ENCODE measurements at places on chromosomes 16 and 17. TPM values are rescaled to one million over a fixed set of nuclear protein-coding genes. Genes with fewer than 3 reads are reported as not detected.

GRCh38 chr16:67027046-67027445 lies 1.9 kb upstream of the CBFB start:
- peaks cover 35% of the 10 kb centered on the region for H3K36me3 ChIP-seq
- DNase-seq = no peak
- H3K27me3 ChIP-seq = no peaks in the 10 kb centered on the region
- H3K27ac ChIP-seq = no peak overlapping the region
- H3K4me3 ChIP-seq = no peak overlapping the region
- H3K4me1 ChIP-seq = peaks cover 39% of the 10 kb centered on the region

Gene MMP25
- 0.27 TPM for total RNA-seq

DNA sequence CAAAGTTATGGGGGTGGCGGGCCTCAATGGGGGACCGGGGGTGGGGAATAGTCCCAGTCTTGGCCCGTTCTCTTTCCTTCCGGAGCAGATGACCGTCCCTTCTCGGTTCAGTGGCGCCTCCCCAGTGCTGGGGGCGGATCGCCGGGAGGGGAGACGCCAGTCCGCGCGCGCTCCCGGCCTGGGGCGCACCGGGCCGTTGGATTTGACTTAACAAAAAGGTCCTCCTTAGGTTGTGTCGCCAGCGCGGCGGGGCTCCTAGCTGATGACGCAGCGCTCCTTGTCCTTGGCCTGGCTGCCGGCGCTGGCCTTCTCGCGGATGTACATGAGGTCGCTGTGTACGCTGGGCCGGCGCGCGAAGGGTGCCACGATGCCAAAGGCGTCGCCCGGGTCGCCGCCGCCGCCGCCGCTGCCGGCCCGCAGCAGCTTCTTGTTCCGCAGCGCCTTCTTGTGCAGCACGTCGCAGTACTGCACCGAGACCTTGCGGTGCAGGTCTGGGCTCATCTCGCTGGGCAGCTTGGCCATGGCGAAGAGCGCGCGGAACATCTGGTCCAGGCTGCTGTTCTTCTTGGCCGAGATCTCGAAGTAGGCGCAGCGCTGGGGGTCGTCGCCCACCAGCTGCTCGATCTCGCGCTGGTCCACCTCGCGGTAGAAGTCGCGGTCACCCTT lies 1.2 kb downstream of the RASD1 start:
- H3K4me1 ChIP-seq = no peaks in the 10 kb centered on the region
- no peak overlapping the region for H3K27ac ChIP-seq
- no peak for DNase-seq
- peaks cover 9% of the 10 kb centered on the region for H3K36me3 ChIP-seq
- H3K27me3 ChIP-seq = no peaks in the 10 kb centered on the region

GRCh38 chr16:80287674-80288073 lies 253.1 kb upstream of the DYNLRB2 start:
- no peaks in the 10 kb centered on the region for H3K27me3 ChIP-seq
- DNase-seq = no peak
- H3K4me1 ChIP-seq = no peaks in the 10 kb centered on the region
- H3K36me3 ChIP-seq = no peaks in the 10 kb centered on the region
- no peak overlapping the region for H3K27ac ChIP-seq
- no peak overlapping the region for H3K4me3 ChIP-seq

Gene MYH13
- total RNA-seq = not detected

DNA sequence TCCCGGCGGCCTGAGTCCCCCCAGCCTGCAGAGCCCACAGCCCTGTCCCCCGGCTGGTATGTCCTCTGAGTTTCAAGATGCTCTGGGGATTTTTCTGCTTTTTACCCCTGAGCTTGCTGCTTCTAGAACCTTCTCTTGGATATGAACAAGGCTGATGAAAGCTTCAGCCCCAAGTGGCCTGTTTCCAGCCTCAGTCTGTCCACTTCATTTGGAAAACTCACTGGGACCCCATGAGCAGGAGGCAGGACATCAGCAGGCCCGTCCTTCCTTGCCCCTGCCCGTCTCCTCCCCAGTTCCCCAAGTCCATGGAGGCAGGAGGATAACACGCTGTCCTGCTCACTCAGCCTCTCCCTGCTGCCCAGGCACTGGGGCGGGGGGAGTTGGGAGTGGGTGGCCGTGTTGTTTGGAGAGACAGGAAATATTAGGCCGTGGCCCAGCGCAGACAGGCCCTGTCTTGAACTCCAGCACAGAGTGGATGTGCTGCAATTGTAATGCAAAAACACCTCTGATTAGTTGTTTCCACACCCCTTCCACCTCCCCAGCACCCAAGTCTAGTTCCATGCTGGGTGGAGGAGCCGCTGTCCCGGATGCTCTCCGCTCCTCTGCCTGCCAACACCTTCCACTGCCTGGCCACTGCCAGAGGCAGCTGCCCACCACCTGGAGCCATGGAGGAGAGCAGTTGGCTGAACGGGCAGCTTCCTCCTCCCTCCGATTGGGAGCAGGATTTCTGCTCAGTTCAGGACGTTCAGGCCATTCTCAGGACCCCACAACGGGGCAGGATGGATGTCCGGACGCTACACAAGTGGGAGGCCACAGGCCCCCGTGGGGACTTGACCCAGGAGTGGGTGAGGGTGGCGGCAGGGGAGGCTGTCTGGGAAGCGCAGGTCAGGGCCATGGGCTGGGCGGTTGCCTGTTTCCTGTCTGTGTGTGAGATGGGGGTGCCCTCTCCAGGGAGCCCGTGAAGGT lies 216.9 kb upstream of the GSE1 start:
- no peaks in the 10 kb centered on the region for H3K36me3 ChIP-seq
- H3K4me1 ChIP-seq = peaks cover 11% of the 10 kb centered on the region
- DNase-seq = no peak
- H3K4me3 ChIP-seq = no peak overlapping the region

- no peaks in the 10 kb centered on the region for H3K36me3 ChIP-seq
- peaks cover 1% of the 10 kb centered on the region for H3K27me3 ChIP-seq
- H3K4me1 ChIP-seq = no peaks in the 10 kb centered on the region
- H3K4me3 ChIP-seq = no peak overlapping the region
- no peak for DNase-seq
- H3K27ac ChIP-seq = no peak overlapping the region
Observed at GRCh38 chr17:77965352-77965751, 6.8 kb downstream of the TNRC6C start.

Gene STX1B
- total RNA-seq = 1.3 TPM
